ENCODE measurements at places on chromosomes 1 and 21.

GRCh38 chr1:17700945-17701810 is 54.0 kb upstream of the ACTL8 start:
- H3K4me1 ChIP-seq, result no peaks in the 10 kb centered on the region
- H3K4me3 ChIP-seq, result no peak overlapping the region
- peaks cover 3% of the 10 kb centered on the region for H3K27me3 ChIP-seq
- no peaks in the 10 kb centered on the region for H3K36me3 ChIP-seq
- H3K27ac ChIP-seq, result no peak overlapping the region

GRCh38 chr21:45155910-45156309 is 81.5 kb downstream of the ADARB1 start:
- H3K36me3 ChIP-seq, result peaks cover 14% of the 10 kb centered on the region
- H3K4me1 ChIP-seq, result peaks cover 43% of the 10 kb centered on the region
- H3K27ac ChIP-seq, result no peak overlapping the region
- DNase-seq, result no peak
- H3K4me3 ChIP-seq, result no peak overlapping the region
- H3K27me3 ChIP-seq, result no peaks in the 10 kb centered on the region

DNA sequence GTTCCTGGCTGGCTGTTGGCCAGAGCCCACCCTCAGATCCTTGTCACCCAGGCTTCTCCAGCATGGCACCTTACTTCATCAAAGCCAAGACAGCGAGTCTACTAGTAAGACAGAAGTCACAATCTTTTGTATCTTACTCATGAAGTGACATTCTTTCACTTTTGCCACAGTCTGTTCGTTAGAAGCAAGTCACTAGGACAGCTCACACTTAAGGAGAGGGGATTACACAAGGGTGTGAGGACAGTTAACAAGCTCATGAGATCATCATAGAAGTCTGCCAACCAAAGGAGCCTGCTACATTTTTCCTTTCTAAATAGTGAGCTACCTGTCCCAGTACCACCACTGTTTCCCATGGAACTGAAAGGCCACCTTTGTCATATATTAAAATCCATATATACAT is 61.5 kb downstream of the PACC1 start:
- H3K36me3 ChIP-seq, result peaks cover 43% of the 10 kb centered on the region
- no peak overlapping the region for H3K27ac ChIP-seq
- H3K4me3 ChIP-seq, result no peak overlapping the region

DNA sequence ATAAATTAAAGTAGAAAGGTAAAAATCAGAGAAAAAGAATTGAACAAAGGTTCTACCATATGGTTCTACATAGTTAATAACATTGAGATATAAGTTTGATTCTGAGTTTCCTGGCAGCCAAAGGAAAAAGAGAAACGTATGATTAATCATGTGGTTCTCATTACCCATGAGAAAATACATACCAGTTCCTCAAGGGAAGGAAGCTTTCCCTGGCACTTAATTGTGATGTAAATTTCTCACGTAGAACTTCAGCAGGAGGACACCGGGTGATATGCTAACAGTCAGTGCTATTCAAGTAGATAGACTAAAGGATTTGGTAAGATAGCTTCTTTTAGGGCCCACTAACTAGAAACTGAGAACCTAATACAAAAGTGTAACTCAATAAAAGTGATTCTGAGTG is 218.5 kb downstream of the NFIA start:
- peaks cover 6% of the 10 kb centered on the region for H3K4me1 ChIP-seq
- DNase-seq, result no peak
- H3K27ac ChIP-seq, result no peak overlapping the region
- no peaks in the 10 kb centered on the region for H3K36me3 ChIP-seq

DNA sequence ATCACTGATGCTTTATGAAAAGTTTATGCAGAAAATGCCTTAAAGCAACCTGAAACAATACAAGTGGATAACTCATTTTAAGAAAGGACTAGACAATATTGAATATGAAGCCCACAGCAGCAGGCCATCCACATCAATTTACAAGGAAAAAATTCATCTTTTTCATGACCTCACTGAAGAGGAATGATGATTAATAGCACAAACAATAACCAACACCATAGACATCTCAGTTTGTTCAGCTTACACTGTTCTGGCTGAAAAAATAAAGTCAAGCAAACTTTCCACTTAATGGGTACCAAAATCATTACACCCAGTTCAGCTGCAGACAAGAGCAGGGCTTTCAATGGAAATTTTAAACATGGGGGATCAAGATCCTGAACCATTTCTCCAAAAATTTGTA is 380.6 kb upstream of the NEGR1 start:
- no peak overlapping the region for H3K27ac ChIP-seq
- no peaks in the 10 kb centered on the region for H3K4me1 ChIP-seq
- no peak for DNase-seq
- H3K4me3 ChIP-seq, result no peak overlapping the region
- H3K27me3 ChIP-seq, result no peaks in the 10 kb centered on the region

DNA sequence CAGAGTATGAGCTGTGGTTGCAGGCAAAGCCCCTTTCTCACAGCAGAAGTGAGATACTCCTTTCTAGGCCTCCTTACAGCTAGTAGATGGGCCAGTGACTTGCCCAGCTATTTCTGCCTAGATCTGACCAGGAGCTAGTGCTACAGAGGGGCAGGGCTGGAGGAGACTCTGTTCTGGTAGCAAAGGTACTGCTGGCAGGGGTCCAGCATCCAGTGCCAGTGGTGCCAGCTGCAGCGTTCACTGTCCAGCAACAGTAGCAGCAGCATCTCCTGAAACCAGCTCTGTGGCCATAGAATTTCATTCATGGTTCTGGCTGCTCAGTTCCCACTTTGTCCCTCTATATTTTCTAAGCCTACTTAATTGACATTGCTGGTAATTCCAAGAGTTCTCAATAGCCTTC is 62.5 kb upstream of the CNN3 start:
- H3K36me3 ChIP-seq, result no peaks in the 10 kb centered on the region
- no peak for DNase-seq
- no peaks in the 10 kb centered on the region for H3K4me1 ChIP-seq
- no peak overlapping the region for H3K4me3 ChIP-seq
- no peaks in the 10 kb centered on the region for H3K27me3 ChIP-seq

GRCh38 chr1:47324682-47325081 is 8.9 kb upstream of the CMPK1 start:
- H3K27me3 ChIP-seq, result no peaks in the 10 kb centered on the region
- no peaks in the 10 kb centered on the region for H3K4me1 ChIP-seq
- H3K27ac ChIP-seq, result no peak overlapping the region
- H3K36me3 ChIP-seq, result no peaks in the 10 kb centered on the region
- no peak overlapping the region for H3K4me3 ChIP-seq

- no peak overlapping the region for H3K27ac ChIP-seq
- H3K36me3 ChIP-seq, result no peaks in the 10 kb centered on the region
- H3K4me1 ChIP-seq, result peaks cover 22% of the 10 kb centered on the region
- H3K27me3 ChIP-seq, result peaks cover 5% of the 10 kb centered on the region
- no peak overlapping the region for H3K4me3 ChIP-seq
Measured at GRCh38 chr1:9111357-9111691, 17.6 kb downstream of the GPR157 start.

- H3K36me3 ChIP-seq, result no peaks in the 10 kb centered on the region
- H3K27me3 ChIP-seq, result peaks cover 7% of the 10 kb centered on the region
- DNase-seq, result no peak
- H3K4me1 ChIP-seq, result no peaks in the 10 kb centered on the region
- H3K27ac ChIP-seq, result no peak overlapping the region
Measured at GRCh38 chr1:232845406-232845955, 40.3 kb downstream of the MAP10 start.

GRCh38 chr1:192342842-192343241 is 26.1 kb downstream of the RGS21 start:
- no peaks in the 10 kb centered on the region for H3K36me3 ChIP-seq
- no peaks in the 10 kb centered on the region for H3K4me1 ChIP-seq
- H3K4me3 ChIP-seq, result no peak overlapping the region
- no peak overlapping the region for H3K27ac ChIP-seq

DNA sequence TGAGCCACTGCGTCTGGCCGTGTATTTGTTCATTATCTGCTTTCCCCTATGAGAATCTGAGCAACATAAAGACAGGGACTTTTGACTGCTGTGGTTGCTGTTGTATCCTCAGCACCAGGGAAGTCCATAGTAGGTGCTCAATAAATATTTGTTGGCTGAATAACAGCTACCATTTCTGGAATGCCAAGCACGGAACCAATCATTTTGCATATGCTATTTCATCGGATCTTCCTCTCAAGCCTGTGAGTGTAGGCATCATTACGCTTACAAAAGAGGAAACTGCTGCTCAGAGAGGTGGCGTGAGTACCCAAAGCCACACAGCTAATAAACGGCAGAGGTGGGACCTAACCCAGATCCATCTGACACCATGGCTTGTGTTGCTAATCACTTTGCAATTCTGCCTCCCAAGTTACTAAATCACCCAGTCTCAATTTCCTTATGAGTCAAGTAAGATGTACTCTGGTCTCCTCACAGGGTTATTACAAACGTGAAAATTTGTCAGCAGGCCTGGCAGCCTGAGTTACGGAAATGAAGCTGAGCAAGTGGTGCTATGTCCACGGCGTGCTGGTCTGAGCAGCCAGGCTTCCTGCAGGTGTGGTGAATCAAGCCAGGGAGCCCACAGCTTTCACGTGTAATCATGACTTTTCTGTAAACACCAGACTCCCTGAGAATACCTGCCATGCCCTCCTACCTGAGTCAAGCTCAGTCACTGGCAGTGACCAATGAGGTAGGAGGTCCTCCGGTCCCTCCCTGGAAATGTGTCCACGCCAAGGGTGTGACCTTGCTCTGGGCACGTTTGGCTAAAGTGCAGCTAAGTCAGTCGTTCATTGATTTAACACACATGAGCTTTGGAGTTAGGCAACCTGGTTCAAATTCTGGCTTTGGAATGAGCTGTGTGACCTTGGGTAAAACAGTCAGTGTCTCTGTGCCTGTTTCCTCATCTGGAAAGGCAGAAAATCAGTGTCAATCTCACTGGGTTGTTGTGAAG is 4.8 kb upstream of the RHCE start:
- peaks cover 8% of the 10 kb centered on the region for H3K4me1 ChIP-seq
- H3K4me3 ChIP-seq, result no peak overlapping the region
- H3K27ac ChIP-seq, result no peak overlapping the region
- H3K36me3 ChIP-seq, result peaks cover 3% of the 10 kb centered on the region
- no peak for DNase-seq

DNA sequence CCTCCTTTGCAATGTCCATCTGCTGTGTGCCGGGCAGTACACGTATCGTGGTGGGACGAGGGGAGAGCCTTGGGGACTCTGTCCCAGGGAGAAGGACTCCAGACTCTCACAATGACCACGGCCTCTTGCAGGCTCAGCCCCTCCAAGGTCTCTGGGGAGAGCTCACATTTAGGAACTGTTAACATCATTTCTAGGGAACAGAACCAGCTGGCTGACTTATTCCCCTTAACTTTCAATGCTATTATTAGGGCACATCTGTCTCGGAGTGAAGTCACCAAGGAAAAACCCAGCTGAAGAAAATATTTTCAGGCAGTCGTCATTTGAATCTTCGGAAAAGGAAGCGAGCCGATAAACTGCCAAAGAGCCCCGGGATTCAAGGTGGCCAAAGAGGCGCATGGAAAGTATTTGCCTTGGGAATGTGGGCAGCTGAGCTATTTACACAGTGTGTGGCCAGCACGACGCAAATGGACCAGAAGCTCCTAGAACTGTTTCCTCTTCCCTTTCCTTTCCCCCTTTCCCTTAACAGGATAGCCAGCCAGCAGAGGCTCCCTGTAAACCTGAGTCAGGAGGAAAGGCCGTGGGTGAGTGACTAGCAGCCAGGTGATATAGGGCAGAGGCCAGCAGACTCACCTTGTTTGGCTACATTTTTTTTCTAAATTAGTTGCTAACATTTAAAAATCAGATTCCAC is 74.5 kb downstream of the ITPKB start:
- H3K27me3 ChIP-seq, result no peaks in the 10 kb centered on the region
- no peak overlapping the region for H3K4me3 ChIP-seq
- no peak for DNase-seq
- peaks cover 91% of the 10 kb centered on the region for H3K4me1 ChIP-seq
- peaks cover 44% of the 10 kb centered on the region for H3K36me3 ChIP-seq
- H3K27ac ChIP-seq, result peak overlapping the region; percentile 92

GRCh38 chr1:36570478-36571060 is 87.9 kb upstream of the CSF3R start:
- no peak overlapping the region for H3K4me3 ChIP-seq
- peaks cover 27% of the 10 kb centered on the region for H3K27me3 ChIP-seq
- no peaks in the 10 kb centered on the region for H3K36me3 ChIP-seq
- DNase-seq, result peak; percentile 7
- H3K27ac ChIP-seq, result no peak overlapping the region

DNA sequence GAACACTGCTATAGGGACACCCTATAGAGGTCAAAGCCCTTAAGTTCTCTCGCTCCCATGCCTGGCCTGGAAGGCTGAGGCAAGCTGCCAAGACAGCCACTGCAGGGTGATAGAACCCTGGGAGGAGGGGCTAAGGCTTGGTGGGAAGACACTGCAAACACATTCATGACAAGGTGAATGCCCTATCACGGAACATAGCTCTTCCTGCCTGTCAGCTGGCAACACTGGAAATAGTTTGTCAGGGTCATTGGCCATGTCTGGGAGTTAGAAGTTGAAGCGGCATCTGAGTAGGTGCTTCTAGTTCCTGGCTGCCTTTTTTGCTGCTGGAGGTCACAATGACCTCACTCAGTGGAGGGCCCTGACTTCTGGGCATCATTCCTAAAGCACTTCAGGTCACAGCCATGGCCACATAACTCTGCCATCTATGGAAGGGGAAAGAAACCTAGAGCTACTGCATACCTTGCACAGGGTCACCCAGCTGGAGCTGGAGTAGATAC is 4.2 kb downstream of the FABP3 start:
- peaks cover 19% of the 10 kb centered on the region for H3K27me3 ChIP-seq
- no peak overlapping the region for H3K4me3 ChIP-seq
- peaks cover 10% of the 10 kb centered on the region for H3K4me1 ChIP-seq
- DNase-seq, result no peak
- H3K36me3 ChIP-seq, result peaks cover 7% of the 10 kb centered on the region

GRCh38 chr1:69671363-69672010 is 103.8 kb downstream of the LRRC7 start:
- no peaks in the 10 kb centered on the region for H3K4me1 ChIP-seq
- DNase-seq, result no peak
- no peak overlapping the region for H3K27ac ChIP-seq
- H3K4me3 ChIP-seq, result no peak overlapping the region
- no peaks in the 10 kb centered on the region for H3K36me3 ChIP-seq

GRCh38 chr1:89524369-89525168 is at the start of gene LRRC8B:
Gene LRRC8B (plus strand): TSS chr1:89524829. CDS start chr1:89582651, 57,822 bp downstream.
- H3K4me3 ChIP-seq, result no peak within 1 kb of the TSS
- peak within 1 kb of the TSS; percentile 89 for H3K27ac ChIP-seq
- no peaks in the 10 kb centered on the region for H3K27me3 ChIP-seq
- peaks cover 14% of the 10 kb centered on the region for H3K4me1 ChIP-seq
- peaks cover 4% of the 10 kb centered on the region for H3K36me3 ChIP-seq
- DNase-seq, result peak; percentile 92

GRCh38 chr1:206555473-206555935 is 48.2 kb downstream of the RASSF5 start:
- peak overlapping the region; percentile 93 for H3K27ac ChIP-seq
- peaks cover 34% of the 10 kb centered on the region for H3K36me3 ChIP-seq
- peak overlapping the region; percentile 86 for H3K4me3 ChIP-seq
- no peaks in the 10 kb centered on the region for H3K27me3 ChIP-seq
- DNase-seq, result peak; percentile 49
